ENCODE measurements at places on chromosomes 11 and 22.

DNA sequence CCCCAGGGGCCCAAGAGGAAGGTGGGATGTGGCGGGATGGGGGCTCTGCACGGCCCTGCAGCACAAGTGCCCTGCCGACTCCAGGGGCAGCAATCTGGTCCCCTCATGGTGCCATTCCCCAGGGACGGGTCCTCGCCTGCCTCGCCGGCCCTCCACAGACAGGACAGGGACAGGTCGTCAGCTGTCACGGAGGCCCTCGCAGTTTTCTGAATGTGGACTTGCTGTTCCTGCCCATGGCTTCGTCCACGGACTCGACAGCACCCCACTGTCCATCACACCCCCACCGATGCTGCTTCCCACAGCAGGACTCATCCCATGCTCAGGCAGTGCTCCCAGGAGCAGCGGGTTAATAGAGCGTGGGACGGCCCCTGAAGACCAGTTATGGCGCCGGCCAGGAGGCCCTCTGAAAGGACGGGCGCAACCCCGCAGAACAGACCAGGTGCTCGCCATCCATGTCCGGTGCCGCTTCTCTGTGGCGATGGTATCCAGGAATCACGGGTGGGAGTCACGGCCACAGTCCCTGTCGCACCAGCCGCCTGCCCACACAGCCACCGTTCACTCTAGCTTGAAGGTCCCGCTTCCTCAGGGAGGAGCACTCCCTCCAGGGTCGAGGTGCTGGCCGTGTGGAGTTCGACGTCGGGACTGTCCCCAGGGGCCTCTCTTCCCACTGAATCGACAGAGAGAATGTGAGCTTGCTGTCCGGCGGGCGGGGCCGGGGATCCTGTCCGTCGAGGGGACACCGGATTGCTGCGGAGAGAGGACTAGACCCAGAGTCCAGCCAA is 18.5 kb upstream of the MUC2 start:
- H3K4me3 ChIP-seq: no peak overlapping the region
- DNase-seq: no peak
- H3K27me3 ChIP-seq: peaks cover 15% of the 10 kb centered on the region
- no peaks in the 10 kb centered on the region for H3K36me3 ChIP-seq

DNA sequence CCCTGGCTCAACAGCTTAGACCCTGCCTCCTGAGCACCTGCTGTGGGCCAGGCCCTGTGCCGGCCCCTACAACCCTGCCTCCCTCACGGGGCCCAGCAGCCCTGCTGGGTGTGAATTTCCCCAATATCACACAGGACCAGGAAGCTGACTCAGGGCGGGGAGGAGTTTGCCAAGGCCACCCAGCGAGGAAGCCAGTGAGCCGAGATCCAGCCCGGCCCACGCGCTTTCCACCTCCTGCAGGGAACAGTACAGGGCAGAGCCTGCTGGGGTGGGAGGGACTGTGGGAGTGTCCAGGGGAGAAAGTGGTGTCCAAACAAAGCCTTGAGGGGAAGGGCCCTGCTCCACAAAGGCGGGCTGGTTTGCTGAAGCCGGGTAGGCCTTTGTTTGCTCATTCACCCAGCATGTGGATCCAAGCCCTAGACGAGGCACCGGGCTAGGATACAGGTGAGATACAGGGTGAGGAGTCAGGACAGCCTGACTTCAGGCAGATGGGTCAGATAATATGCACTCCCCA is 26.8 kb downstream of the RPL3 start:
- peak overlapping the region; percentile 57 for H3K27ac ChIP-seq
- no peak overlapping the region for H3K4me3 ChIP-seq
- H3K36me3 ChIP-seq: no peaks in the 10 kb centered on the region
- H3K4me1 ChIP-seq: peaks cover 31% of the 10 kb centered on the region
- H3K27me3 ChIP-seq: no peaks in the 10 kb centered on the region

DNA sequence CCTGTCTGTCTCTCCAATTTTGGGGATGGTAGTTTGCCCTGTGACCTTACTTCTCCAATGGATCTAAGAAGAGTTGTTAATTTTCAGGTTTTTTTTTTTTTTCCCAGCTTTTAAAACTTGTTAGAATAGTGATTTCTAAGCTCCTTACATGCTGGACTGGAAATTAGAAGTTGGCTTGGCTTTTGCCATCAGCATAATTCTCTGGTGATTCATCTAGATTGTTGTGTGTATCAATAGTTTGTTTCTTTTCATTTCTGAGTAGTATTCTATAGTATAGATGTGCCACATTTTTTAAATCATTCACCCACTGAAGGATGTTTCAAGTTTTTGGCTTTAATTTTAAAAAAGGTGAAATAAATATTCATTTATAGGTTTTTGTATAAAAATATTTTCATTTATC is 51.4 kb downstream of the ADAMTS15 start:
- no peaks in the 10 kb centered on the region for H3K4me1 ChIP-seq
- DNase-seq: no peak
- no peak overlapping the region for H3K4me3 ChIP-seq

DNA sequence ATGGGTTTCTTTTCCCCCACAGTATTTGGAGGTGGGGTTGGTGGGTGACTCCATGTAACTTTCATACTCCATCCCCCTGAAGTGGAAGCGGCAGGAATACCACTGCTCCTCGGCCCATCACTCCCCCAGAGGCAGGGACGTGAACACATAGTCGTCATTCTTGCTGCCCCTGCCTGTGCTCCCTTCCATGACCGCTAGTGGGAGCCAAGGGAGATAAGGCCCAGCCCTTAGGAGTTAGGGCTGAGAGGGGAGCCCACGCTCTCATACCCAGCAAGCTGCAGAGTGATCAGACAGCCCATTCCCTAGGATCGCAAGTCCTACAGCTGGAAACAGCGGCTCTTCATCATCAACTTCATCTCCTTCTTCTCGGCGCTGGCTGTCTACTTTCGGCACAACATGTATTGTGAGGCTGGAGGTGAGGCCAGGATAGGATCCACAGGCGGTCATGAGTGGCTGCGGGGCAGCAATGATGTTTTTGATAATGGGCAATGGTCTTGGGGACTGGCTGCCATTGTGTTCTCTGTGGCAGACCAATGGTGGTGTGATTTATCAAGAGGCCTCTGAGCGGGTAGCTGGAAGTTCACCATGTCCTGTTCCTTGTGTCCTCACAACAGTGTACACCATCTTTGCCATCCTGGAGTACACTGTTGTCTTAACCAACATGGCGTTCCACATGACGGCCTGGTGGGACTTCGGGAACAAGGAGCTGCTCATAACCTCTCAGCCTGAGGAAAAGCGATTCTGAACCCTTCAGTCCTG is 15.9 kb downstream of the RHOG start:
- no peaks in the 10 kb centered on the region for H3K4me1 ChIP-seq
- H3K4me3 ChIP-seq: no peak overlapping the region
- H3K27ac ChIP-seq: no peak overlapping the region
- H3K36me3 ChIP-seq: no peaks in the 10 kb centered on the region

DNA sequence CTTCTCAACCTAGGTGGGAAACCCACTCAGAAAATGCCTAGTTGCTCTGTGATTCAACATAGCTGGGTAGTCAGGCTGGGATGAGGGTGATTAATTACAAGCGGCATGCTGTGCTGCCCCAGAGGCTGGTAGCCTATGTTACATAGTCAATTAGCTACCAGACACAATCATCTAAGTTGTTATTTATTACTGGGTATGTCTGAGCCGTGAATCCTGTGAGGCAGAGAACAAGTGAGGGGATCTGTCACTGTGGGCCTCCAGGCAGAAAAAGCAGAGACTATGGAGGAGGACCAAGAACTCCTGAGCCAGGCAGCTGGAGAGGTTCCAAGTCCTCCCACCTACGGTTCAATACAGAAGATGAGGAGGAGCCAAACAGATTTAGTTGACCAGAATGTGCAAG is 186.6 kb upstream of the BDNF start:
- no peak overlapping the region for H3K27ac ChIP-seq
- no peak for DNase-seq
- H3K27me3 ChIP-seq: no peaks in the 10 kb centered on the region
- no peaks in the 10 kb centered on the region for H3K4me1 ChIP-seq
- no peak overlapping the region for H3K4me3 ChIP-seq
- no peaks in the 10 kb centered on the region for H3K36me3 ChIP-seq

- no peak overlapping the region for H3K27ac ChIP-seq
- H3K27me3 ChIP-seq: no peaks in the 10 kb centered on the region
- no peaks in the 10 kb centered on the region for H3K36me3 ChIP-seq
- no peak overlapping the region for H3K4me3 ChIP-seq
- no peaks in the 10 kb centered on the region for H3K4me1 ChIP-seq
- no peak for DNase-seq
These were observed 724.5 kb upstream of the RAG2 start for GRCh38 chr11:37322333-37323194.

GRCh38 chr22:34879001-34879400 is 187.0 kb upstream of the ISX start:
- H3K27ac ChIP-seq: no peak overlapping the region
- no peaks in the 10 kb centered on the region for H3K36me3 ChIP-seq
- H3K4me3 ChIP-seq: no peak overlapping the region
- no peak for DNase-seq

- no peak for DNase-seq
- no peak overlapping the region for H3K4me3 ChIP-seq
- no peak overlapping the region for H3K27ac ChIP-seq
These were observed 5.7 kb upstream of the C1QTNF4 start for GRCh38 chr11:47599902-47600301.

- DNase-seq: no peak
- peak overlapping the region; percentile 84 for H3K27ac ChIP-seq
- H3K4me3 ChIP-seq: no peak overlapping the region
- peaks cover 34% of the 10 kb centered on the region for H3K4me1 ChIP-seq
- no peaks in the 10 kb centered on the region for H3K36me3 ChIP-seq
These were observed 2.8 kb downstream of the TSPAN32 start for GRCh38 chr11:2304506-2305139.

DNA sequence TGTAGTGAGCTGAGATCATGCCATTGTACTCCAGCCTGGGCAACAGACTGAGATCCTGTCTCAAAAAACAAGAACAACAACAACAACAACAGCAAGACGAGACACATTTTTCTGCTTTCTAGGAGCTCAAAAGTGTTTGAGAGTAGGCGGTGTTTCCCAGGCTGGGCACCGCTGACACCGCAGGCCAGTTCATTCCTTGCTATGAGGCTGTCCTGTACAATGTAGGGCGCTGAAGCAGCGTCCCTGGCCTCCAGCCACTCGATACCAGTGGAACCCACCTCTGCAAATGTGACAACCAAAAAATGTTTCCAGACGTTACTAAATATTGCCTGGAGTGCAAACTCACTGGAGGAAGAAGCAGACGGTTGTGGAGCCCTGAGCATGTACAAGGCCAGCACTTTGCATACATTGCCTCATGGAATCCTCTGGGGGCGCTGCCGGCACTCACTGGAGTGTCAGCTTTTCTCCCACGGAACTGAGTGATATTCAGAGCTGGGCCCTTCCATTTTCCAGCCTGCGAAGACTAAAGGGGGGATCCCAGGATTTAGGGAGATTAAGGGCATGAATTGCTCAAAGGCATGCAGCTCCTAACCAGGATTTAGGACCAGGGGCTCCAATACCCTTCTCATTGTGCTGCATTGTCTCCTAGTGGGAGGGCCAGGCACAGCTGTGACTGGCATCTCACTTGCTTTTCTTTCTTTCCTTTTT is 5.8 kb upstream of the MIEF1 start:
- H3K27me3 ChIP-seq: no peaks in the 10 kb centered on the region
- no peak overlapping the region for H3K4me3 ChIP-seq
- no peaks in the 10 kb centered on the region for H3K36me3 ChIP-seq
- peak; percentile 84 for DNase-seq
- H3K4me1 ChIP-seq: peaks cover 2% of the 10 kb centered on the region

DNA sequence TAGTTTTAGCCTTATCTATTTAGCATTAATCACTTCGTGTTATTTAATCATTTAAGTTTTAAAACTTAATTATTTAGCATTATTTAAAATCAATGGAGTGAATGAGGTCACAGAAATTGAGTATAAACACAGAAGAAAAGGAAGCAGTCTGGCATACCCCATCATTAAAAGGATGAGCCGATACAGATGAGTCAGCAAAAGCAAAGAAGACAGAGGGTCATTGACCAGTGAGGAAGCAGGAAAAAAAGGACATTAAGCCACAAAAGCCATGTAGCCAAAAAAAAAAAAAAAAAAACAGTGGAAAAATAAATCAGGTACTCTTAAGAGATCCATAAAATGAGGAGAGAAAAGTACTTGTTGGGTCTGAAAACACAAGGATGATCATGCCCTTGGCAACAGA is 71.5 kb downstream of the TYR start:
- no peak for DNase-seq
- no peaks in the 10 kb centered on the region for H3K36me3 ChIP-seq
- no peaks in the 10 kb centered on the region for H3K27me3 ChIP-seq
- H3K4me3 ChIP-seq: no peak overlapping the region
- no peaks in the 10 kb centered on the region for H3K4me1 ChIP-seq

DNA sequence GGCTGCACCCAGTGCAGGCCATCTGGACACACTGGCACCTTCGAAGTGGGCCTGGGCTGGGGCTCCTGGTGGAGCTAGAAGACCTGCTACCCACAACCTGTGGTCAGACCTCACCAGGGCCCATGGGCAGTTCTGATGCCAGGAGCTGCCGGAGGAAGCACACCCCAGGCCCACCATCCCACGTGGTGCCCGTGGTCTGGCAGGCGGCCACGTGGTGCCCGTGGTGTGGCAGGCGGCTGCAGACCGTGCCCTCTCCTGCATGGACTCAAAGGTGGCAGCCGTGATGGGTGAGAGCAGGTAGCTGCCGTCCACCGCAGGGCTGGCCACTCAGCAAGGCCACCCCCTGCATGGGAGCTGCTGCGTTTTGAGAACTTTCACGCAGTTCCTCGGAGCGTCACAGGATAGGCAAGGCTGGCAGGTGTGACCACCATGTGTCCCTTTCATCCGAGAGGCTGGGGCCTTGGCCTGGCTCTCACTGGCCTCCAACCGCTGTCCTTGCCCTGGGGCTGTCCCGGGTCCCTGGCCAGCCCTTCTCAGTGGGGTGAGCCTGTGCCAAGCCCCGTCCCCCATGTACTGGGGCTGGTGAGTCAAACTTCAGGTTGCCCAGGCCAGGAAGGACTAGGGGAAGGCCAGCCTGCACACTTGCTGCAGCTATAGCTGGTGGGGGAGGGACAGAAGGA is 3.9 kb upstream of the IL17REL start:
- H3K36me3 ChIP-seq: no peaks in the 10 kb centered on the region
- H3K27ac ChIP-seq: no peak overlapping the region
- H3K4me1 ChIP-seq: peaks cover 13% of the 10 kb centered on the region
- H3K4me3 ChIP-seq: no peak overlapping the region
- H3K27me3 ChIP-seq: peaks cover 78% of the 10 kb centered on the region

DNA sequence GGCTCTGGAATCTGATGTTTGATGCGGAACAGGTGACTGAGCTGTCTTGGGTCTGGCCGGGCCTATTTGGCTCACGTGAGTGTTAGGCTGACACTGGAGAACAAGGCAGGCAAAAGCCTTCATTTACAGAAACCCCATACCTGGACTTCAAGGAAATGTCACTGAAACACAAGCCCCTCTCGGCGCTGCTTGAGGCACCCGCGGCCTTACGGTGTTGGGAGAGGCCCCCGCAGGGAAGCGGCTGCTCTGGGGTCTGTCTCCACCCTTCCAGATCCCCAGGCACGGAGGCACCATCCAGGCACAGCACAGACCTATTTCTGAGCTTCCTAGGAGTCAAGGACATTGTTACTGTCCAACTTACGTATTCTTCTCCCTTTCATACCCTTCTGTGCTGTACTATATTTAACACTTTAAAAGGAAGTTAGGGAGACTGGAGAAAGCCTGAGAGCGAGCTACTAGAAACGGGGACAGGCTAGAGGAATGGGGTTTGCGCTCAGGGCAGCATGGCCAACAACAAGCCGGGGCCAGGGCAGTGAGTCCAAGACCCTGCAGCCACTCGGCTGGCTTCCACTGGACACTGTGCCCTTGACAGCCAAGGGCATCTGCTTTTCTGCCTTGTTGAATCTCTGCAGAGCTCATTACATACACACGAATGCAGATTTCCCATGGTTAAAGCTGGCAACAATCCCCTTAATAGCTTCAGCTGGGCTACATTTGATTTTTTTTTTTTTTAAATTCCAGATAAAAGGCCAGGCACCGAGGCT is 23.8 kb downstream of the DRD4 start:
- no peak overlapping the region for H3K27ac ChIP-seq
- H3K4me1 ChIP-seq: peaks cover 10% of the 10 kb centered on the region
- H3K4me3 ChIP-seq: no peak overlapping the region
- DNase-seq: no peak

Measured in transverse colon (tissue), 4 donors.